ENCODE measurements at places on chromosomes 7 and 10. TPM values are rescaled to one million over a fixed set of nuclear protein-coding genes. Genes with fewer than 3 reads are reported as not detected.

The SKIDA1 gene
- under 0.01 TPM for total RNA-seq

The LRRC4 gene
- total RNA-seq = 1.7 TPM

The CNNM1 gene
- total RNA-seq = under 0.01 TPM

The UCN3 gene
- not detected for total RNA-seq

The ATG9B gene
- not detected for total RNA-seq

The SPDYE5 gene
- total RNA-seq = not detected

The CALHM1 gene
- not detected for total RNA-seq

The EPHB6 gene
- 0.72 TPM for total RNA-seq

The GDI2 gene
- 500 TPM for total RNA-seq

The EEPD1 gene
- 4.0 TPM for total RNA-seq

The GSTO1 gene
- total RNA-seq = 180 TPM

The ECD gene
- total RNA-seq = 21.2 TPM

The GRID2IP gene
- not detected for total RNA-seq

The RSPH10B2 gene
- total RNA-seq = not detected

The JAKMIP3 gene
- not detected for total RNA-seq

The RBM20 gene
- total RNA-seq = under 0.01 TPM

The SEMA3D gene
- not detected for total RNA-seq

The CYP3A7 gene
- total RNA-seq = not detected

The POLR2J2 gene
- 0.43 TPM for total RNA-seq

The FAM237B gene
- total RNA-seq = not detected

The HMX2 gene
- total RNA-seq = not detected

The PKD1L1 gene
- total RNA-seq = not detected

The LRRN3 gene
- total RNA-seq = under 0.01 TPM

The PKD2L1 gene
- total RNA-seq = not detected

The MAGI2 gene
- 1.7 TPM for total RNA-seq

The NKX2-3 gene
- not detected for total RNA-seq

The PODXL gene
- 0.72 TPM for total RNA-seq

The CRHR2 gene
- total RNA-seq = not detected

The SEMA3A gene
- 138 TPM for total RNA-seq

The SPDYE11 gene
- total RNA-seq = not detected

The HPSE2 gene
- not detected for total RNA-seq

The AGAP5 gene
- total RNA-seq = 0.96 TPM

The NRCAM gene
- 0.64 TPM for total RNA-seq

The SLC39A12 gene
- total RNA-seq = not detected

The KCND2 gene
- total RNA-seq = not detected

The ACTL6B gene
- not detected for total RNA-seq

The RNLS gene
- 16.6 TPM for total RNA-seq

The ANKRD7 gene
- total RNA-seq = 0.85 TPM

The BLNK gene
- total RNA-seq = 5.5 TPM

The SEM1 gene
- total RNA-seq = 15.1 TPM

The IGFBP3 gene
- 133 TPM for total RNA-seq

The CCDC136 gene
- 0.43 TPM for total RNA-seq

The VGF gene
- 0.24 TPM for total RNA-seq

The OPALIN gene
- total RNA-seq = not detected

The FGF8 gene
- total RNA-seq = not detected

The IGF2BP3 gene
- 7.5 TPM for total RNA-seq

The CHAT gene
- not detected for total RNA-seq

The GIMAP2 gene
- 0.24 TPM for total RNA-seq

The DDC gene
- total RNA-seq = not detected
